ENCODE measurements at places on chromosomes 12 and 14.

DNA sequence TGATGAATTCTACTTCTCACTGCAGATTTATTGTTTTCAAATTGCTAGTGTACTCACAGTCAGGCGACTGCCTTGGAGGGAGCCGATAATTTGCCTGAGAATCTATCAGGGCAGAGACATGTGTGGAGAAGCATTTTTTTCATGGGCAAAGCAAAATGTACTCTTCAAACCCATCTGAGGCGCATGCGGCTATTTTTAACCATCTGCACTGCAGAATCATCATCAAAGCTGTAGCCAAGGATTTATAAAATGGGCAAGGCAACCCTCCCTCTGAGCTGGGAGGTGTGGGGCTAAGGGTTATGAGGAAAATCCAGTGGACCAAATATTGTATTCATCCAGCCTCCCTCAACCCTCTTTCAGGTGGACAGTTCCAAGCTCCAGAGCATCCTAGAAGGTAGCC is 37.7 kb downstream of the BEST3 start:
- DNase-seq: no peak

DNA sequence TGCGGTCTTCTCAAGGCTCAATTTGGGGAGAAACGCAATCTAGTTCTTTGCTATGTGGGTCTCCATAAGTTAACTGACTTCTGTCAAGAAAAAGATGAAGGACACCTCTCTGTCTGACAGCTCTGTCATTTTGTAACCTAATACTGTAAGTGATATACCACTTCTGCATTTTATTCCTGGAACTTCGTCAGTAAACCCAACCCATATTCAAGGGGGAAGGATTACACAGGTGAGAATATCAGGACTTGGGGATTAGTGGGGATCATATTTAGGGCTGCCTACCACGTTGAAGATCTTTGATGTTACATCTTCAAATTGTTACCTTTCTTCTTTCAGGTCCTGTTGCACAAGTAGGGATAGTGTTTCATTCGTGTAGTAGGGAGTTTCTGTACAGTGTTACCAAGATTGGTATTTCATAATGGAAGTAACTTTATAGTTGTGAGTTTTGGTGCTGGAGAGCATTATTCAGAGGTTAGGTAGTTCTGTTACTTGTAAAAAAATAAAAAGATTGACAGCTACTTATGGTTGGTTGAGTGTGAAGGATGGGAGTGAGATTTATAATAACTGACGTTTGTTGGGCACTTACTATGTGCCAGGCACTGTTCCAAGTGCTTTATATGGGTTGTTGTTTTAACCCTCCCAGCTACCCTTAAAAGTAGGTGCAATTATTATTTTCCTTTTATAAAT is 1.6 kb downstream of the TMEM260 start:
- DNase-seq: no peak

GRCh38 chr12:52389313-52390207 is 4.1 kb upstream of the KRT84 start:
- DNase-seq: no peak

GRCh38 chr14:89503431-89503996 is 86.5 kb upstream of the FOXN3 start:
- DNase-seq: no peak

GRCh38 chr14:68305738-68306137 is 486.2 kb downstream of the RAD51B start:
- DNase-seq: no peak

DNA sequence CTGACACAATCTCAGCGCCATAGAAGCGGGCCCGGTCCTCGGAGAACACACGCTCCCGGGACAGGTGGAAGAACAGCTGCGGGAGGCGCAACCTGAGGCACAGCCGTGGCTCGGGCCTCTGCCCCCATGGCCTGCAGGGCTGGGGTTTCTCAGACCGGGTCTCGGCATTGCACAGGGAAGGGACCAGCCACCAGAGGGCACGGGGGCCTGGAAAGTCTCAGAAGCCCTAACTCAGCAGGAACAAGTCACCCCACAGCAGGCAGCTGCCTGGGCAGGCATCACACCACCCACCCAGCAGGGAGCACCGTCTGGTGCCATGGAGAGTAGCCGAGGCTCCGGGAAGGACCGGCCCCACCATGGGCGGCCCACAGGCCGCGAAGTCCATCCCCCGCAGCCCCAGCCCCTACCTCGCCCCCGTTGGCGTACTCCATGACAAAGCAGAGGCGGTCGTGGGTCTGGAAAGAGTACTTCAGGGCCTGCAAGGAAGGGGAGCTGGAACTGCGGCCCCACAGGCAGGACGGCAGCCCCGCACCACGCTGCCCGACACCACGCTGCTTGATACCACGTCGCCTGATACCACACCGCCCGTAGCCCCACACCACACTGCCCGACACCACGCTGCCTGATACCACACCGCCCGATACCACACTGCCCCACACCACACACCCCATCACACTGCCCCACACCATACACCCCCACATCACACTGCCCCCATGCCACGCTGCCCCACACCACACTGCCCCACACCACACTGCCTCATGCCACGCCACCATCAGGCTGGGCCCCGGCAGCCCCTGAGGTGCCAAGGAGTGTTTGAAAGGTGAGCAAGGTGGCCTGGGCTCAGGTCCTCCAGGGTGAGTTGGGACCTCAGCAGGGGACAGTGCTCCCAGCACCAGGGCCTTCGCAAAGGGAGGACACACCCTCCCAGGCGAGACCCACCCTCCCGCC is 20.8 kb downstream of the SIVA1 start:
- no peak for DNase-seq

DNA sequence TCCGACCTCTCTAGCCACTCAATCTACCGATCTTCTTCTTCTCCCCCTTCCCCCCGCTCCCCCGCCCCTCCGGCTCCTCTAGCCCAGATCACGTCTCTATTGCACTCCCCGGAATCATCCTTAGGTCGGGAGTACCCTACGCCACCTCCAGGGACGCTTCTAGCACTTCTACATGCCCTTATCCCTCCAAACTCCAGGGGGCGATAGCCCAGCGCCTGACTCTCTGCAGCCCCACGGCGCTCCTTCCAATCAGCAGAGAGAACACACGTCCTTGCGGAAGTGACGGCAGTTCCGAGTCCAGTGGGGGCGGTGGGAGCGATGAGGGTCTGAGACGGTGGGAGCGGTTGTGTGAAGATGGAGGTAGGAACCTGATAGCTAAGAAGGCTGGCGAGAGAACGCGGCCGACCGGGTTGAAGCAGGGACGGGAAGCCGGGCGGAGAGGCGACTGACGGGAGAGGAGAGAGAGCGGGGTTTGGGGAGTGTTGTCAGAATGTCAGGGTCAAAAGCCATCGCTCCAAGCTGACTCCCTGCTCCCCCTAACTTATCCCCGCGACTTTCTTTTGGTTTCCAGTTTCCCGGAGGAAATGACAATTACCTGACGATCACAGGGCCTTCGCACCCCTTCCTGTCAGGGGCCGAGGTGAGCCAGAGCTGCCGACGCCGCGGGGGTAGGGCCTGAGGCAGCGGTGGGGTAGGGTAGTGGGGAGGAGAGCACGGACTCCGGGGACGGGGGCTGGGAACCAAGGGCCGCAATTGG is at the start of the genes RAB2B and TOX4:
TSS of gene RAB2B (minus strand) at position 35 of the 757 bp plus-strand sequence. CDS start 87 bp downstream, outside the sequence.
TSS of gene TOX4 (plus strand) at position 271 of the 757 bp plus-strand sequence. CDS start at position 355, 84 bp downstream.
- peak; percentile 95 for DNase-seq

DNA sequence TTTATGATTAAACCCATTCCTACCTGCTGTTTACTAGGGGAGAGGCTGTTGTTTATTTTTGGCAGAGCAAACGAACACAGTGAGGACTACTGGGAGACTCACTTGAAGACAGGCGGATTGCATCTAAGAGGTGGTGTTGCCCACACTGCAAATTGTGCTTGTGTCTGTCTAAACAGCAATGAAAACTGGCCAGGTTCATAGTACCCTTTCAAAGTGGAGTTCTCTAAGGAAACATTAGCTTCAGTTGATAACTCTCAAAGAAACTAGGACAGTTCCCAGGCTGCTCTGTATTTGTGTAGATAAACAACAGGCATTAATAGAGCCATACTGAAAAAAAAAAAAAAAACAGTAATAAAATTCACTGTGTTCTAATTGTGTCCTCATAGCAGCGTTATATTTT is 466.0 kb upstream of the RGS6 start:
- DNase-seq: no peak

DNA sequence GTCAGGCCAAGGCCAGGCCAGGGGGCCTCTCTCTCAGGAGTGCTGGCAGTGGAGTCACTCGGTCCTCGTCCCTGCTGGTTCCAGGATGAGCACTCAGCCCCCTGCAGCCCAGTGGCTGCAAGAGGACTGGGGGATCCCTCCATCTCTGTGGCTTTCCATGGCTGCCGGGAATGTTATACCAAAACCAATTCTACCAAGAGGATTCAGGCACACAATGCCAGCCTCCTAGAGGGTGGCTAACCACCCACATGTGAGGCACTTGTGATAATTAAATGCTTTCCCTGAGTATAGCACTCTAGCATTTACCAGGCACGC is 21.9 kb downstream of the ASB2 start:
- DNase-seq: no peak

DNA sequence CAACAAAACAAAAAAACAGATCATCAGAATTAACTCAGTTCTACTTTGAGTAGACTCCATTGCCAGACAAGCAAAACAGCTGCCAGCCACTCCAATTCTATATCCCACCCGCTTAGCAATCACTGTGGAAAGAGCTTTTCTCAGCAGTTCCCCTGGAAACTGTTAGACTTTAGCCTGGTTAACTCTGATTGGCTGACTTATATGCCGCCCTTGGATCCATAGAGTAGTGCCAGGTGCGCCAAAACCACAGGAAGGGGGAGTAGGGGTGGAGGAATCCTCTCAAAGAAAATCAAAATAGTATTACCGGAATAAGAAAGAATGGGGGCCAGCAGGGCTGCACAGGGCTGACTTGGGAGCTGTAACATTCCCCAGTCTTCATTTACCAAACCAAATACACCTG is 5.4 kb upstream of the EML5 start:
- DNase-seq: no peak

DNA sequence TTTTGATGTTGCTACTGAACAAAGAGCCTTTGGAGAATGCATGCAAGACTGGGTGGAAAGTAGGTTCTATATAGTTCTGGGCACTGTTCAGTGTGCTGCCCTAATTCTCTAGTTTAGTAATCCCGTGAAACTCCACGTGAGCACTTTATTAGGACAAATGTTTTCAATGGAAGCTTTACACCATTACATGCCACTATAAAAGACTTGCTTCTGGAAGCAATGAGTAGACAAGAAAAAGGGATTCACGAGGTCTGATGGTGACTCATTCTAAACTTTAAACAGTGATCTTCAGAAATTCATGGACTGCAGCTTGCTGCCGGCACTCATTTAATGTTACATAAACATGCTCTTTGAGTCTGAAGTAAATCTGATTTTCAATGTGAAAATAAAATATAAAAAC is 22.3 kb downstream of the ATG14 start:
- DNase-seq: no peak

DNA sequence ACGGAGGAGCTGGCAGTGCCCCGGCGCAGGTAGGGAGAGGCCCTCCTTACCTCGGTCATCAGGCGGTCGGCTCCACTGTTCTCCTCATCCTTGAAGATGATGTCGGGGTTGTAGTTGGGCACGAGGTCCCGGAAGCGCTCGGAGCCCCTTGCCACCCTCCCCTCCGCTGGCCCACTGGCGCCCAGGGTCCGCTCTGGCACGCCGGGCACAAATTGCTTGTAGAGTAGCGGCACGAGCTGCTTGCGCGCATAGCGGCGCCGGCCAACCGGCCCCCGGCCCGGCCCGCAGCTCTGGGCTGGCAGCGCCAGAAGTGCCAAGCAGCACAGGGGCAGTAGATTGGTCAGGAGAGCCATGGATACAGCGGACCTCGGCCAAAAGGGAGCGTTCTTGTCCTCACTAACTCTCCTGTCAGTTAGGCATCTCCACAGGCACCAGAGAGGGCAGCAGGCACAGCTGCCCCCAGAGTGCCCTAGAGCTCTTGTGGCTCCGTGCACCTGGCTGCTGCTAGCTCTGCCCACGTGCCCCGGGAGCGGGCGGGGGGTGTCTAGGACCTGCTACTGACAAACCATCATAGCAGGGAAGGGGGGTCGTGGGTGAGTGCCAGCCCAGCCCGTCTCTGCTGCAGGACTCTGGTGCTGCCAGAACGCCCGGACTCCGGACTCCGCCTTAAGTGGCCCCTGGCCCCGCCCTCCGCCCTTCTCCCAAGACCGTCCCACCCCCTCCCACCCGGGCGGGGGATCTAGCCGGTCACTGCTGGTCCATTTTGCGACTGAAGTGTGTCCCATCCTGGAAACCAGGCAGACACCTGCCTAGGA is at the start of gene DHH:
TSS of gene DHH (minus strand) at position 642 of the 815 bp plus-strand sequence. CDS start at position 353, 289 bp downstream.
- DNase-seq: peak; percentile 46

DNA sequence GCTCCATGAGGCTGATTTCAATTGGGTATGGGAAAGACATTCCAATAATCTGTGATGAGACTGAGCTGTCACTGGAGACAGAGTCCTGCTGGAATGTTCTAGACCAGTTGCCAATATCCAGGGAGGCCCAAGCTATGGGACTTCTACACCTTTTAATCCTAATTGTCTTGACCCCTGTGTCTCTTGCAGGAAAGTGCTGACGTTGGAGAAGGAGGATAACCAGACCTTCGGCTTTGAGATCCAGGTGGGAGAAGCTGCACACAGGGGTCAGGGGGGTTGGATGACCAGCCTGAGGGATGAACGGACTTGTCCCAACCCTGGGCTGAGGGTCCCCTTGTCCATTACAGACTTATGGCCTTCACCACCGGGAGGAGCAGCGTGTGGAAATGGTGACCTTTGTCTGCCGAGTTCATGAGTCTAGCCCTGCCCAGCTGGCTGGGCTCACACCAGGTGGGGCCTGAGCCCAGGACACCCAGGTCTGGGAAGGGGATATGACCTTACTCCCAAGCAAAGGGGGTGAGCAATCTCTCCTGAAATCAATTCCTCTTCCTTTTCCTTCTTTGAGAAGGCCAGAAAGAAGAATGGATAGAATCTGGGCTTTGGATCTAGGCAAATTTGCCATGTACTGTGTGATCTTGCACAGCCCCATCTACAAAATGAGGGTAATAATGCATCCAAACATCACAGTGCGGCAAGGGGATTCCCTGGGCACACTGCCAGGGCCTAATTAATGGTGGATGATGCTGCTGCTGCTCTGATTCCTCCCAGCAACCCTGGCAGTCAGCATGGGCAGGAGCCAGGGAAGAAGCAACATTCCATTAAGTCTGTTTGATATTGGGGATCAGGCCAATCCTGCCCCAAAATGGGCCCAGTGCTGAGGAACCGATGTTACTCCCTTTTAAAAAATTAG is 4.2 kb downstream of the TAMALIN start:
- DNase-seq: no peak

All from endothelial cell (in vitro differentiated cells).